Bronchial epithelial cell (primary cell): ENCODE measurements at places on chromosomes 6 and 20.

DNA sequence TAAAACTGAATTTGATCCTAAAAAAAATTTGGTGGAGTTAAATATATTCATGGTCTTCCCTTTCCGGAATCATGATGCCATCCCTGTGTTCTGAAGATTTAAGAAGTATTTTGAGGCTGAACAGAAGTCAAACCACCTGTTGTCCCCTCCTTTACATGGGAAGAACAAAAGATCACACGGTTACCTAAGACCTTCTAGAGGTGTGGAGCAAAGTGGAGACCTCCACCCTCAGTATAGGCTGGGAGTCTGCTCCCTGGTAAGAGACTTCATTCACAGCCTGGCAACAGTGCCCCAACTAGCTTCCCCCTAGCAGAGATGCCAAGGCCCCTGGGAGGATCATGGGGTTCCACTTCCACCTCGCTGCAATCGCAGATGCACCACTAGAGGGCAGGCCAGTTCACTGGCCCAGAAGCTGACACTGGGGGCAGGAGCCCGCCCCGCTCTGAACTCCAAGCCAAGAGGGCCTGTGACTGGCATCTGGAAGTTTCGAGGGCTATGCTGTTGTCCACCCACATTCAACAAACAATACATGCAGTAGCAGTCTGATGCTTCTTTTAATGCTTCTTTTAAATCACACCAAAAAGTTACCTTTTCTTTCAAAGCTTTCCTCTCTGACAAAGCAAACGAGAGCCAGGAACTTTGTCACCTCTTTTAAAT lies 19.5 kb upstream of the UBE2J1 start:
- DNase-seq = peak; percentile 46

GRCh38 chr6:155534678-155535077 lies 79.0 kb upstream of the NOX3 start:
- no peak for DNase-seq

- no peak for DNase-seq
Observed at GRCh38 chr6:139853302-139853992, 479.0 kb upstream of the CITED2 start.

DNA sequence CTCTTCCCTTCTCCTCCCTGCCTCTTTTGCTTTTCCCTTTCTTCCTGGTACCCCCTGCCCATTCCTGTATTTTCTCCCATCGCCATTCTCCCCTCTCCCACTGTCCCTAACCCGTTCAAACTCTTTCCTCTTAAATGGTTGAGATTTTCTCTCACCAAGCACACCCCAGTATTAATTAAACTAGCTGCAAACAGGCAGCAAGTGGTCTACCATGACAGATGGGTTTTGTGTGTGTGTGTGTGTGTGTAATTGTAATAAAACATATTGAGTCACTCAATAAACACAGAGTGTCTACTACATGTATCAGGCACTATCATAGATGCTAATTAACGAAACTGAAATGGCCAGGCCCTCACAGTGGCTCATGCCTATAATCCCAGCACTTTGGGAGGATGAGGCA lies 6.7 kb downstream of the RAET1E start:
- peak; percentile 84 for DNase-seq

DNA sequence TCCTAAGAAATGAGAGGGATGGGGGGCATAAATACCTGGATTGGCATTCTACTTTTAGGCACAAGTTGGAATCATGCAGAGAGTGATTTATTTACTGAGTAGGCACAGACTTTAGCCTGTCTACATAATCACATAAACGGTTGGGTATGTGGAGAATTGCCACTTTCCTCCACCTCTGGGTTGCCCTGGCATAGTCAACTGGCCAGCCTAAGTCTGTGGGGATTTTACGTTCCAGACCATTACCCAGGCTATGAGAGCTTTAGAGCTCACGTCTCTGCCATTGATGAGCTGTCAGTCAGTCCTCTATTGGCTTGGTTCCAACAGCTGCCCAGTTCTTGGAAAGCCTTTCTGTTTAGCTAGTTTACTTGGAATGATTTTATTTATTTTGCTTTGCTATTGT lies 5.0 kb upstream of the BHLHE23 start:
- no peak for DNase-seq
